ENCODE measurements at places on chromosomes 3 and 15. TPM values are rescaled to one million over a fixed set of nuclear protein-coding genes. Genes with fewer than 3 reads are reported as not detected.

DNA sequence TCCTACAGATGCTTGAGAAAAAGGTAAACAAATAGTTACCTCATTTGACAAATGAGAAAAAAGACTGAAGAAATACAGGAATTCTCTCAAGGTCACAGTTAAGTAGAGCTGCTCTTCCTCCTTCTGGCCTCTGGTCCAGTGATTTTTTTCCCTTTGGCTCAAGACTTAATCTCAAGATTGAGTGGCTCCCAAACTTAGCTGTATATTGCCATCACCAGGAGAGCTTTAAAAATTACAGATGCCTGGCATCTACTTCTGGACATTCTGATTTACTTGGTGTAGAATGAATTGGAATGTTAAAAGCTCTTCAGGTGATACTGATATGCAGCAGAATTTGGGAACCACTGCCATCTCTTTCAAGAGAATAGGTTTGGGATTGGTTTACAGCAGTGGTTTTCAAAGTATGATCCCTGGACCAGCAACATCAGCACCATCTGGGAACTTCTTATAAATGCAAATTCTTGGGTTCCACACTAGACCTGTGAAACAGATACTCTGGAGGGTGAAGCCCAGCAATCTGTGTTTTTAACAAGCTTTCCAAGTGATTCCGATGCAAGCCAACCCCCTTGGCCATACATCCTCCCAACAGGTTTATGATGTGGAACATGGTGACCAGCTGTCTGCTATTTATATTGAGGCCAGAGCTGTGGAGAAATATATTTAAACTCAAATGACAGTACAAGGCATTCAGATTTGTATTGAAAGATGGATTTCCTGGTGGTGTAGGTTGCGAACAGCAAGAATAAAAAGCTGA is 333.0 kb upstream of the RARB start:
- no peak for DNase-seq

GRCh38 chr3:9396301-9396631 is 1.1 kb upstream of the SETD5 start:
- peak; percentile 93 for DNase-seq

DNA sequence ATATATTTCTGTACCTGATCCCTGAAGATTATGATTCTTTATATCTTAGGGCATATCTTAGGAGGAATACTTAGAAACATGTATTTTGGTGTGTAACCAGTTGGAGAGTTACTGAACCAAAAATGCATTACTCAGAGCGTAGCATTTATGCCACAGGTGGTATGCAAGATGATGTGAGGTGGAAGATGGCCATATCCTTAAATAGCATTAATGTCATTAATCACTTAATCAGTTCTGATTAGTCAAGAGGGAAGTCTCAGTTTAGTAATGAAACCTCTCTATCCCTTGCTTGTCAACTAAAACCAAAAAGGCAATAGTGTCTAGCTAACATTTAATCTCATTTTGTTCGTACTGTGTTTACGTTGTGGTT is 130.5 kb upstream of the PHLDB2 start:
- DNase-seq: no peak

The MNS1 gene
- 2.6 TPM for total RNA-seq

DNA sequence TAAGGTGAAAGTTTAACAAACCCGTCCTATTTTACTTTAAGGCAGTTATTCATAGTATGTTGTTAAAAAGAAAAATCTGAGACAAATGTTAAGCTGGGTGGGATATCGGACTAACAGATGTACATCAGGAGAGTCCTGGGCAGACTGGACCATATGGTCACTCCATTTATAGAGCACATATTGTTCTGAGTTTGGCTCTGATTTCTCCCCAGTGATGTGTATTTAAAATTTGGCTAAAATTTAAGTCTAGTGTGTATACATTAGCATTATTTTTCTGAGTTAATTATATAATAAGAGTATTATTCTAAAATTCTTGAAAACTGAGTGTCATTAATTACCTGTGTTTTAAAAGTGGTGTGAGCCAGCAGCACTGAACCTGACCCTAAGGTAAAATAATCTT is 6.1 kb downstream of the GMPS start:
- DNase-seq: no peak

DNA sequence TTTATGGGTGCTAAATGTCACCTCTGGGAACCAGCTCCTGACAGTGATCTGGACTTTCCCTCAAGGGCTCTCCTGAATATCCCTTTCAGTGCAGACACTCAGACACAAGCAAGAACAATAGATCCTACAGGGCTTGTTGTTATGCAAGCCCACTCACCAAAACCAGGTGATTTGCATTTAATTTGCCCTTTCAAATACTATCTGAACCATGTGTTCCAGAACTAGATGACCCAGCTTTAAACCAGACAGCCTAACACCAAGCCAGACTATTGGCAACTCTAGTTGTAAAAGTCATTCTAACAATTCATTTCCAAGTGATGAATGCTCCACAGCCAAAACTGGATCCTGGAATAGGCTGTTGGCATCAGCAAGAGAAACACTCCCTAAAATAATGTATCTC is 5.6 kb upstream of the ATP8B4 start:
- DNase-seq: no peak

The PIGZ gene
- 5.1 TPM for total RNA-seq

GRCh38 chr15:42364529-42364928 is 5.2 kb downstream of the CAPN3 start:
- peak; percentile 76 for DNase-seq

Data from endothelial cell of umbilical vein (primary cell).